ENCODE measurements at places on chromosomes 16 and 17.

DNA sequence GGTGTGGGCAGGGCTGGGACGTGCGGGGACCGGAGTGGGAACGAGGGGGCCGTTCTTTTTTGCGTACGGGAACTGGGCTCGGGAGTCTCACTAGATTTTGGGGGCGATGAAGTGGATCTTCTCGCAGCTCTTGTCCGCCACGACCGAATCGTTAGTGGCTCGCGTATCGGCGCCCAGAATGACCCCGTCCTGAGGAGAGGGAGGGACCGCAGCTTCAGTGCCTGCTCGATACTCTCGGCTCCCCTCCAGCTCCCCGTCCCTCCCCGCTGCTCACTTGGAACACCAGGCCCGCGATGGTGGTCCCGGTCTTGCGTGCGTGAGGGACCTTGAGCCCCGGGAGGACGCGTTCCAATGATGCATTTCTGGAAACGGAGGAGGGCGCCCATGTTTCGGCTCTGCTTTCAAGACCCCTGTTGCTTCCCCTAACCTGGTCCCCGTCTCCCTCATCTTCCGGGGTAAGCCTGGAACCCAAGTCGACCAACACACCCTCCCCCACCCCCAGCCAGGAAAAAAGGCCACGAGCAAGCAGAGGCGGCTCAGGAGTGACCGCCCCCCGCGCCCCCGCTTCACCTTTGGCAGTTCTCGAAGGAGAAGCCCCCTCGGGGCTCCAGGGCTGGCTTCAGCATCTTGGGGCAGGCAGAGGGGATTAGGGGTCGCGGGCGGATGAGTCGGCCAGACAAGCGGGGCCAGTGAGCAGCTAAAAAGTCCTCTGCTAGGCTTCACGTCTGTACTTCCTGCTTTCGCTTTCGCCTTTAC, at the start of gene PSMB10:
Gene PSMB10, minus strand, starts transcription at position 727 of the 756 bp plus-strand sequence. Its CDS starts 101 bp downstream, at position 626.
- DNase-seq, result peak; percentile 19

DNA sequence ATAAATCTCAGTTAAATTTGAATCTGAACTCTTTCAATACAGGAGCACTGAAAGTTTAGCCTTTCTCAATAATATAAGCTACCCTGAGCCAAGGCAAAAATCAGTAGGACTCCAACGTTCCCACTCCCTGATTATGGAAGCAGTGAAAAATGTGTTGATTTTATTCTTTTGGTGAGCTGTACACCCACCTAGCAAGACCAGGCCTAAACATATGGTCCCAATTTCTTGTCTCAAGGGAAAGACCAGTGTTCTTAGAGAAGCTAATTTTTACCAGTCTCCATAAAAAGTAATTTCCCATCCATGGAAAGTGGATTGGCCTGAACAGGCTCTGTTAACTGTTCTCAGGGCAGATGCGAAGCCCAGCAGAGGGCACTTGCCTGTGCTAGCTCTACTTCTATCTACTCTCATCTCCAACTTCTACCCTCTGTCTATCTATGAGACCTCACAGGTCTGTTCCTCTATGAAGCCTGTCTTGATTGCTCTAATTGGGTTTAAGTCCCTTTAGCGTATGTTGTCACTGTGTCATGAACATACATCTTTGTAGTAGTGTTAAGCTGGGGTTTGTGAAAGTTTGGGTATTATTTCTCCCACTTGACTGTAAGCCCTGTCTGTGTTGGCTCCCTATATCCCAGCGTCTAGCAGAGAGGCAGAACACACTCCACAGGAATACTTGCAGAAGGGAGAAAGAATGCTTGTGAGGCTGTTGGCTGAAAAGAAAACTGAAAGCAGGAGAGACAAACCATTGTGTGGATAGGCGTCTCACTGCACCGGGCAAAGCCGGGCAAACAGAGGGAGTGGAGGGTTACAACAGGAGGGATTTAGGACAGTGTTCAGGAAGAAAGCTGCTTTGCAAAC, 167.1 kb upstream of the MAF start:
- no peak for DNase-seq

GRCh38 chr17:81733507-81734404, 21.7 kb downstream of the SLC25A10 start:
- DNase-seq, result peak; percentile 25

DNA sequence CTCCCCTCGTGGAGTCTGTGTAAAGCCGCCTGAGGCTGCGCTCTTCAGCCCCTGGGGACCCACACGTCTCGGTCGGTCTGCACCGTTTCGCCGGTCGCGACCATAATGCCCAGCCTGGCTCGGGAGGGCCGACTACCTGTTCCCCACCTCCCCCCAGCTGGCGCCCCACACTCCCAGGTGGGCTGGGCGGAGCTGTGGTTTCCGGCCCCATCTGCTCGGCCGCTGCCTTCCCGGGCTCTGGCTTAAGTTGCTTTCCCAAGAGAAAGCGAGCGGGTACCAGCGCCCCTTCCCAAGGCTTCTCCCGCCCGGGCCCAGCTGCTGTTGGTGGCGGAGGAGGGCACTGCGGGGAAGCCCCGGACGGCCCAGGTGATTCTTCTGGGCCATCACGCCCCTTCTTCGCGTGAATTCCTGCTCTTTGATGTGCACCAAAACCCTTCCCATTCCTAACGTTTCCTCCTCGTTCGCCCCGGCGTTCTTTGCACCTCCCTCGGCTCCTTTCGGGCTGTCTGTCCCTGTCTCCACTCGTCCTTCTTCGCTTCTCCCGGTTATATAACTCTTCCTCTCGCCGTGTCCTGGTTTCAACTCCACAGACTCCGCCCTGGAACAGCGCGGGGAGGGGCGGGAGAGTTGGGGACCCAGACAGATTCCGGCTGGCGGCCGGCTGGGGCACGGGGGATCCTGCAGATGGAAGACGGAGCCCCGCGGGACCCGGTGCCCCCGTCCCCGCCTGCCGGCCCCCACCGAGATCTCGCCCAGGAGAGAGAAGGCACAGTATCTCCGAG, 2.0 kb downstream of the KDM6B start:
- DNase-seq, result no peak

GRCh38 chr17:11239379-11239970, 1.5 kb upstream of the SHISA6 start:
- DNase-seq, result no peak

- DNase-seq, result no peak
Observed at GRCh38 chr17:47937941-47938340, 3.4 kb upstream of the PNPO start.

- no peak for DNase-seq
Observed at GRCh38 chr17:31313982-31314781, at the start of gene EVI2B. TSS of gene EVI2B (minus strand) at chr17:31314054. CDS start at chr17:31305609, 8,445 bp downstream.

DNA sequence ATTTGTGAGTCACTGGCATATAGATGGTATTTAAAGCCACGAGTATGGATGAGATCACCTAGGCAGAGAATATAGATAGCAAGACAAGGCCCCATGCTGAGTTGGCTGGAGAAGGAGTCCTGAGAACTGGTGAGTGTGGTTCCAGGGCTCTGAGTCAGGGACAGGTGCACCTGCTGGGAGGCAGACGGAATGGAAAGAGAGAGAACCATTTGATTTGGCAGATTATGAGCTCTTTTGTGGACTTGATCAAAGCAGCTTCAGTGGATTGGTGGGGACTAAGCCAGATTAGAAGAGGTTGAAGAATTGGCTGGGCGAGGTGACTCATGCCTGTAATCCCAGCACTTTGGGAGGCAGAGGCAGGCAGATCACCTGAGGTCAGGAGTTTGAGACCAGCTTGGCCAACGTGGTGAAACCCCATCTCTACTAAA, 4.3 kb upstream of the C16orf92 start:
- no peak for DNase-seq

DNA sequence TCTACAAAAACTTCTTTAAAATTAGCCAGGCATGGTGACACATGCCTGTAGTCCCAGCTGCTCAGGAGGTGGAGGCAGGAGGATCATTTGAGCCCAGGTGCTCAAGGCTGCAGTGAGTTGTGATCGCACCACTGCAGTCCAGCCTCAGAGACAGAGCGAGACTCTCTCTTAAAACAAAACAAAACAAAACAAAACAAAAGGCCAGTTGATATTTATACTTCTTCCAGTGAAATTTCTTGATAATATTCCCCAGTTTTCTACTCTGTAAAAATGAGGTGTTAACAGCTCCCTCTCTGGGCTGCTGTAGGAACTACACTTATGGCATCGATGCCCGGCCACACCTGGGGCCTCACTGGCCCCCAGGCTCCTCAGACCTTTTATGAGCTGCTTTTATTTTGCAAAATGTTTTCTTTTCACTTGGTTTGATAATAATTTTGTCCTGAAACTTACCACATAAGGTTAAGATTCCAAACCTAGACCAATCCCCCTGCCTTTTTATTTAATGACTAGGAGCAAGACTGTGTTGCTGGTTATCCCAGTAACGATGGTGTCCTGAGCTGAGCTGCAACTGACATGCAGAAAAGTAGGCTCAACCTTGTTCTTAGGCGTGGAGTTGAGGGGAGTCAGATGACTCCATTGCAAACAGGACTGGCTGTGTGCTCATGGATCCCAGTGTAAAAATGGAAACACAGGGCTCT, 17.6 kb downstream of the MAPK8IP3 start:
- DNase-seq, result peak; percentile 17

DNA sequence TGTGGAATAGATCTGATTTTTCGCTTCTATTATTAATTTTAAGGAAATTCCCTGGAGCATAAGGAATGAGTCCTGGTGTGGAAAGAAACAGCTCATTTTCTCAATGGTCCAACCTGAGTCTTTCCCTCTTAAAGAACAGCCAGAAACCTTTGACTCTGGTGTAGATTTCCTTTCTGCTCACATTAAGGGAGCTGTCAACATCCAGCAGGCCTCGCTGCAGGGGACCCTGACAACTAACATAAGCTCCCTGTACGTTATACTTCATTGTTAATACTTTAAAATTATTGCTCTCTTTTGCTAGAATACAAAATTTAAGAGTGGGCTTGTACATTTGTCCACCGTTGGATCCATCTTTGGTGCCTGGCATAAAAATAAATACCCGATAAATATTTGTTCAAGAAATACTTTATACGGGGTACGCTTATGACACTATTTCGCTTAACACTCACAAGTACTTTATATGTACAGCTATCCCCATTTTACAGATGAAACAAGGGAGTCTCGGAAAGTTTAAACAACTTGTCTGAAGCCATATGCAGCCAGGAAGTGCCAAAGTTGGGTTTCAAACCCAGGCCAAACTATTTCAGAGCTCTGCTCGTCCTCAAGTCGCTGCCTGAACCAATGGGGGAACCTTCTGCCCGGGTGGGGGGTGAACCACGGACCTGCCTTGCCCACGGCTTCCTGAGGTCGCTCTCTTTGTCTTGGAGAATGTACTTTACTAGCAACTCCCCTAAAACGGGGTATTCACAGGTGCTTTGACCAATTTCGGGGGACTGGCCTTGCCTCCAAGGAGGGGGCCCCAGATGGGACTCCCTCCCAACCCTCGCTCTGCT, 611 bp downstream of the SMARCE1 start:
- peak; percentile 17 for DNase-seq

DNA sequence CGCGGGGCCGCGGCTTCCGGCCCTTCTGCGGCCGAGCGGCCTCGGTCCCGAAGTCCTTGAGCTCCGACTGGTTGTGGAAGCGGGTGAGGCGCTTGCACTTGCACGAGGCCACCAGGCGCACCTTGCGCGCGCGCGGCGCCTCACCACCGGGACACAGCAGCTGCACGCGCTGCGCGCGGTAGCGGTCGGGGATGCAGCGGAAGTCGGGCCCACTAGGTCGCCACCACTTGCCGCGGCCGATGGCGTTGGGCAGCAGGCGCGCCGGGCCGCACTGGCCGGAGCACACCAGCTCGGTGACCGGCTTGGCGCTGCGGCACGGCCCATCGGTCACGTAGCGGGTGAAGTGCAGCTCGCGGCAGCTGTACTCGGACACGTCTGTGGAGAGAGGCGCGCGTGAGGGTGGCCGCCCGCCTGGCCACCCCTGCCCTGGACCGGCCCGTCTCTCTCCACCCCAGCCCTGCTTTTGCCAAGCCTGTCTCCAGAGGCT, 3.2 kb downstream of the SOST start:
- no peak for DNase-seq

DNA sequence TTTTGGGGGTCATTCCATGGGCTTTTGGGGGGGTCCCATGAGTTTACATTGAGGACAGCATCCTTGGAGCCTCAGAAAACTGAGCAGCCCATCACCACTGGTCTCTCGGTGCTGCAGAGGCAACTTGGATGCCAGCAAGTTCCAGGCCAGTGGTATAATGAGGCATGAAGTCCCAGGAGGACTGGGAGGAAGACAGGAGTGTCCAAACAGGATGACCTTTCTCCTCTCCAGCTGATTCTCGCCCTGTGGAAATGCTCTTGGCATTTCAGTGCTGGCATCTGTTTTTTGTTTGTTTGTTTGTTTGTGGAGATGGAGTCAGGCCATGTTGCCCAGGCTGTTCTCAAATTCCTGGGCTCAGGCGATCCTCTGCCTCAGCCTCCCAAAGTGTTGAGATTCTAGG, 347.6 kb downstream of the SNX29 start:
- no peak for DNase-seq

DNA sequence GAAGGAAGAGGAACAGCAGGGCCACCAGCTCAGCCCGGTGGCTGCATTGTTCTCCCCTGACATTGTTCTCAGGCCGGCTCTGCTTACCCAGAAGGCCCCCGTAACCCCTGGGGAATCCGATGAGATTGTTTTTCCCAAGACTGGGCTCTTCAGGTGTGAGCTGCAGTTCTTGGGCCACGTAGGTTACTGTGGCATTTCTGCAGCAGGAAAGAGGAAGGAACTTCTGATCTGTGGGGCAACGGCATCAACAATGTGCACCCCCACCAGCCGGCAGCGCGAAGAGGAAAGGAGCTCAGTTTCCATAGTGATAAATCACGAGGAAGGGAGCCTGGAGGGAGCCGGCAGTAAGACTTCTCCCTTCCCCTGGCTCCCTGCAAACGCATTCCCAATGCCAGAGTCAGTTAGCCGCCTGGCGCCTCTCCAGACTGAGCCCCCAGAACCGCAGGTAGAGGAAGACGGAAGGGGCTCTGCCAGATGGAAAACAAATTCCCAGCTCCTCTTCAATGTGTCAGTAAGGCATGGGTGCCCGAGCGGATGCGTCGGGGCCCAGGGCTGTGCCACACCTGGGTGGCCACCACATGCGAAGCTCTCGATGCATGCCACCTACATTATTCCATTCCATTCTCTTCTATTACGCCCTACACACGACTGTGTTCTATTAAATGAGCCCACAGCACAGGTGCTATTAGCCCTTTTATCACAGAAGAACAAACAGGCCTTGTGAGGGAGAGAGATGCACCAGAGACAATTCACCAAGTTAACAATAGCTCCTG, 21.5 kb upstream of the PECAM1 start:
- no peak for DNase-seq

GRCh38 chr16:14509675-14510132, 120.4 kb downstream of the PARN start:
- no peak for DNase-seq

GRCh38 chr17:44976206-44976605, 8.1 kb upstream of the C1QL1 start:
- DNase-seq, result no peak
